ENCODE measurements at places on chromosomes 1 and 21.

DNA sequence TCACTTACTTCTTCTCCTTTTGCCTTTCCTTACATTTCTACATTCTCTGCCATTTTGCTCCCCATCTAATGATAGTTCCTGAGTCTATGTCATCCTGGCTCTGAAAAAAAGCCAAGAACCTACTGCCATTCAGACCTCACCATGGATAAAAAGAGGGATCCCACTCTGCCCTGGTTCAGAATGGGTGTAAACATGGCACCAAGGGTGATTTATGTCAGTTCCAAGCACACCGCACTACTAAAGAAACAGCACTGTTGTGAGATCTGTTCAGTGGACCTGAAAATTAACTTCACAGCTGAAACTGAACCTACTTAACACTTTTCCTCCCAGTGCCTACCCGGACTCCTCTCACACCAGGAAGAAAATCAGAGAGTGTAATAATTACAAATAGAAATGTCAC is 72.3 kb upstream of the NTPCR start:
- no peak for DNase-seq

DNA sequence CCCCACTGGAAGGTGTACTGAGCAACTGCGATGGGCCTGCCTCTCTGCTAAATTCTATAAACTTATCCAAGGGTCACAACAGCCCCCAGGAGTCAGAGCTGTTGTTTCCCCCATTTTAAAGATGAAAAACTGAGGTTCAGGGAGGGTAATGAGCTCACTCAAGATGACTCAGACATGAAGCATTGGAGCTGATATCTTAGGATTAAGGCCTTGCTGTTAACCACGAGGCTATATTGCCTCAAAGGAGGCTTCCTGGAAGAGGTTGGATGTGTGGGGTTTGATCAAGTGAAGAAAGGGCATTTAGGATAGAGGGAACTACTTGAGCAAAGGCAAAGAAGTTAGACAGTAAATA is 6.7 kb downstream of the LDLRAP1 start:
- DNase-seq = no peak

GRCh38 chr1:207814469-207814868 is 62.6 kb downstream of the CD46 start:
- DNase-seq = no peak

DNA sequence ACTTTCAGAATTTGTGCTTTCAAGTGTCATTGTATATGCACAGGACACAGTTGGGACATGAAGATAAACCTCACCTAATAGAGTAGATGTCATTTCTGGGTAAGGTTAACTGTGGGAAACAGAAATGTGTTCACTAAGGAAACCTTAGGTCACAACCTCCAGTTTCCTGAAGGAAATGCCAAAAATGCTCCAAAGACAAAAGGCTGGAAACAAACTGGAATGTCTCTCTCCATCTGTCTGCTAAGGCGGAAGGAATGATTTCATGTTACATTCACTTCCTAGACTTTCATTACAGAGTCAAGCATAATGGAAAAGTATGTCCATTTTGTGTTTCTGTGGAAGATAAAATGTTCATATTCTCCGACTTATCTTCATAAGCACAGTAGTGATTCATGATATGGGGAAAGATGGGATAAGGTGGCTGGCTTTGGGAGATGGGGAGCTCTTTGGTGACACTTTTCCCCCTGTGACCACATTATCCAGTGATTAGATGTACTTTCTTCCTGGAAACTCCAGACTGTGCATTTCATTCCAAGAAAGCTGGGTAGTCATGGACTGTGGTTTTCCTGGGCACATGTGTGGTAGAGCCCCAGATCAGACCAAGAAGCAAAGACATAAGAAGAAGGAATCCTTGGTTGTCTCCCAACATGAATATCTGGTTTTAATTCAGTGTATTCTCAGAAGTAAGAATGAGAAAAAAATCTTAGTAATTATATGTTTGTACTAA is 5.7 kb downstream of the S1PR1 start:
- DNase-seq = no peak

GRCh38 chr1:230537456-230537855 is 104.8 kb upstream of the COG2 start:
- no peak for DNase-seq

GRCh38 chr1:206551296-206551985 is 44.1 kb downstream of the RASSF5 start:
- no peak for DNase-seq

- DNase-seq = peak; percentile 24
Measured at GRCh38 chr1:15760520-15761211, 2.1 kb downstream of the FBLIM1 start.

Data from BJ (cell line).